ENCODE measurements at places on chromosomes 4 and X.

DNA sequence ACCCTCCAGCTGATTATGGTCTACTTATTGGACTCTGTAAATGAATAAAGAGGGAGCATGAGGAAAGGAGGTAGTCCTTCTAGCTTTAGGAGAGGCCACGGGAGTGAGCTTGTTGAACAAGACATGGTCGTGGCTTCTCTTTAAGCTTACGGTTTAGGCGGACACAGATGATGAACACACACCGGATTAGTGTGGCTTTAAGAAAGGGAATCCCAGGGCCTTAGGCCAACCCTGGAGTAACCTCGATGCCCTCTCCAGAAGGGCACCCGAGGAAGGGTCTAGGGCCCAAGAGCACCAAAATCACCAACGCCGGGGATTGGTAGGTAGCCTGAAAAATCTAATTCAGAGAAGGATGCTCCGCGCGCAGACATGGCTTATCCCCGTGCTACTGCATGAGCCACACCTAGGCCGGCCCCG, 39.4 kb downstream of the ERVMER34-1 start:
- DNase-seq: peak; percentile 44

DNA sequence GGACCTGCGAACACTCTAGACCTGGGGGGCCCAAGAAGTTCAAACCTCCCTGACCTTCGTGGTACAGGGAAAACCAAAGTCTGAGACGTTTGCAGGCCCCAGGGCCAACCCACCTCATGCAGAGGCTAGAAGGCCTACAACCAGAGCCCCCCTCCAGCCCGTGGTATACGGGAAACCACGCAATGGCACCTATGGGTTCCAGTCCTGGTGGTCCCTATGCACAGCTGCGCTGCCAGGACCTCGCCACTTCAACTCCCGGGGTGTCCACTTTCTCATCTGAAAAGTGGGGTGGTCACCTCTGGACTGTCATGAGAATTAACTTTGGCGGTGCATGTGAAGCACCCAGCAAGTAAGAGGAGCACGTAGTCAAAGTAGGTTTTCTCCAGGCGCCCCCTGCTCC, 8.4 kb upstream of the MSX1 start:
- no peak for DNase-seq

GRCh38 chrX:2566055-2566454, 65.3 kb upstream of the DHRSX start:
- DNase-seq: no peak

GRCh38 chr4:81505004-81505598, 33.4 kb upstream of the RASGEF1B start:
- DNase-seq: no peak

DNA sequence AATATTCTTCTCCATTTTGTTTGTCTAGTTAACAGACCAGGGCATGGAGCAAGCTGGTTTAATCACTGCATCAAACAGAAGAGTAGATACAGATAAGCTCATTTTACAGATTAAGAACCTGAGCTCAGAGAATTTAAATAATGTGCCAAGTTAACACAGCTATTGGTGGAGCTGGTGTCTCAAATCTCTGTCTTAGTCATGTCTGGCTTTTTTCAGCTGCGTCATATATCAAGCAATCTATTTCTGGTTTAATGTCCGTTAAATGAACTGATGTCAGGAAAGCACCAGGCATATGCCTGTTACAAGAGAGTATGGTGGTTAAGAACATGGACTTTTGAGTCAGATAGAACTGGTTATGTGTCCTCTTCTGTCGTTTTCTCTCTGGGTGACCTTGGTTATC, 79.8 kb upstream of the ADGRA3 start:
- no peak for DNase-seq

- no peak for DNase-seq
These were observed 249.4 kb downstream of the ADAMTS3 start for GRCh38 chr4:72319601-72320021.

DNA sequence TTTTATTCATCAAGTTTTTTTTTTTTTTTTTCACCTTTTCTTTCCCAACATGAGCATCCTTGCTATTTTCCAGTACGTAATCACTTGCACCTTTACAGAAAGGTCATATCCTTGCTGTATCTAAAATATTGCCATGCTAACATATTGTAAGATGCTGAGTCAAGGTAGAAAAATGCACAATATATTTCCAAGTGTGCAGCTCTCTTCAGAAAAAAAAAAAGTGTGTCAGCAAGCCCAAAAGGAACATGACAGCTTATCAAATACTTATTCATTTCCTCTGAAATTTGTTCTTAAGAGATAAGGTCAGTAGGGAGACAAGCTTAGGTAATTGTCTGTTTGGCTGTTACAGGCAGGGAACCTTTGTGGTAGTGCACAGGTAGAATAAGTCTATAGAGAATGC, 27.0 kb downstream of the SH2D1A start:
- DNase-seq: no peak

GRCh38 chr4:10083861-10084641, 32.5 kb downstream of the WDR1 start:
- no peak for DNase-seq

DNA sequence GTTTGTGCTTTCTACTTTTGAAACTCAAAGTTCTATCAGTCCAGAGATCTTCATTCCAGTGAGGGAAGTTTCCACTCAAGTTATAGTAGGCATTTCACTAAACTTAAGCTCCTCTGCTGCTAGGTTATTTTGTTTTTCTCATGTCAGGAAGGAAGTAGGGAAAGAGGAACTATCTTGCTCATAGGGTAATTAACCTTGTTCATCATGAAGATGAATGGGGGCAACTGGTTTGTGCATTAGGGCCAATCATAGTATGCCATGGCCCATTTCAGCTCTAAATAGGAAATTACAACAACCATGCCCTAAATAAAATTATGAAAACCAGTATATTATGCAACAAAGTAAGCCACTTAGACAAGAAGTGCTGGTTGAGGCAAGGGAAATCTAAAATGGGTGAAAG, 804.7 kb upstream of the NDST4 start:
- DNase-seq: no peak

DNA sequence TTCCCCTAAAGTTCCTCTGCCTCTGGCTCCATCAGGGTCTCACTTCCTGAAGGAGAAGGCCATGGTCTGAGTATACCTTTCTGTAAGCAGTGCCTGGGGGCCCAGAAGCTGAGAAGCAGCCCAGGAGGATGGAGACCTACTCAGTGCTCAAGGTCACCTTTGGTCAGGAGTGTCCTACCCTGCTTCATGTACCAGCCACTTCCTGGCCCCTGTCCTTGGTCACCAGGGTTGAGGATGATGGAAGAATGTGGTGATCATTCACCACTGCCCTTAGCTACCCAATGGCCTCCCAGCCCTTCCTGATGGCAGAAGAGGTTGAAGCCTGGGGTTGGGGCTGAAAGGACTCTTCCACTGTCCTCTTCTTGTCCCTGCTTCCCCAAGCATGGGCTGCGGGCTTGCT, 9.0 kb upstream of the MFAP3L start:
- no peak for DNase-seq

- no peak for DNase-seq
These were observed 305.7 kb downstream of the PDHA2 start for GRCh38 chr4:96145601-96146000.

DNA sequence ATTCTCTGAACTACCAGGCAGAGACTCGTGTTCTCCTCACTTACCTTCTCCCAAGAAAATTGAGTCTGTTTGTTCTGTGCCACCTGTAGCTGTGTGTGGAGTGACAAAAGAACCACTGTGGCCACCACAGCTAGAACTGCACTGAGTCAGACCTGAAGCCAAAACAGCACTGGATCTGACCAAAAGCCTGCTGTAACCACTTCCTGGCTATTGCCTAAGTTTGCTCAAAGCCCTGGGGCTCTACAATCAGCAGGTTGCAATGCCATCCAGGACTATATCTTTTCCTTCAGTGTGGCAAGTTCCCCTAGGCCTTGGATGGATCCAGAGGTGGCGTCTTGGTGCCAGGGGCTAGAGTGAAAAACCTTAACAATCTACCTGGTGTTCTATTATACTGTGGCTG, 449.1 kb downstream of the FAM133A start:
- DNase-seq: no peak

DNA sequence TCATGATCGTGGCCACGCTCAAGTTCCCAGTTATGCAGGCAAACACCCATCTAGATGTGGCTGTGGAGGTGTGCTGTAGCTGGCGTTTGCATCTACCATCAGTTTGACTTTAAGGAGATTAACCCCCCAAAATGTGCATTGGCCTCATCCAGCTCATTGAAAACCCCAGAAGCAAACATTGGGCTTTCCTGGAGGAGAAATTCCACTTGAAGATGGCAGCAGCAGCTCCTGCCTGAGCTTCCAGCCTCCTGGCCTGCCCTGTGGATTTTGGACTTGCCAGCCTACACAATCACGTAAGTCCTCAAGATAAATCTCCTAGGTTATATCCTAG, 30.2 kb upstream of the SLC25A6 start:
- DNase-seq: no peak

DNA sequence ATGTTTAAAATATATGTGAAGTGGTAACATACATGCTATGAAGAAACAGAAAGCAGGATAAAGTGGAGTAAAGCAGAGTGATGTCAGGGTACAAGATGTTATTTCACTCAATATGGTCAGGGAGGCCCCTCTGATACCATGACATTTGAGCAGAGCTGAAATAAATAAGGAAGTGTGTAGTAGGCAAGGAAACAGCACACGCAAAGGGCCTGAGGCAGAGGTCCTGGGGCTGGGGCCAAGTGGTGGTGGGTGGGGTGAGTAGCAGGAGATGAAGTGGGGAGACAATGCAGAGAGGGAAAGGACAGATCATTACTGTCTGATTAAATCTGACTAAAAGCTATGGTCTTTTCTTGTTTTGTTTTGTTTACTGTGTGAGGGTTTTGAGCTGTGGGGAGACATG, 61.1 kb downstream of the FAM13A start:
- no peak for DNase-seq

Data from HuH-7 (cell line).